ENCODE measurements at places on chromosomes 1 and 21. TPM values are rescaled to one million over a fixed set of nuclear protein-coding genes. Genes with fewer than 3 reads are reported as not detected.

DNA sequence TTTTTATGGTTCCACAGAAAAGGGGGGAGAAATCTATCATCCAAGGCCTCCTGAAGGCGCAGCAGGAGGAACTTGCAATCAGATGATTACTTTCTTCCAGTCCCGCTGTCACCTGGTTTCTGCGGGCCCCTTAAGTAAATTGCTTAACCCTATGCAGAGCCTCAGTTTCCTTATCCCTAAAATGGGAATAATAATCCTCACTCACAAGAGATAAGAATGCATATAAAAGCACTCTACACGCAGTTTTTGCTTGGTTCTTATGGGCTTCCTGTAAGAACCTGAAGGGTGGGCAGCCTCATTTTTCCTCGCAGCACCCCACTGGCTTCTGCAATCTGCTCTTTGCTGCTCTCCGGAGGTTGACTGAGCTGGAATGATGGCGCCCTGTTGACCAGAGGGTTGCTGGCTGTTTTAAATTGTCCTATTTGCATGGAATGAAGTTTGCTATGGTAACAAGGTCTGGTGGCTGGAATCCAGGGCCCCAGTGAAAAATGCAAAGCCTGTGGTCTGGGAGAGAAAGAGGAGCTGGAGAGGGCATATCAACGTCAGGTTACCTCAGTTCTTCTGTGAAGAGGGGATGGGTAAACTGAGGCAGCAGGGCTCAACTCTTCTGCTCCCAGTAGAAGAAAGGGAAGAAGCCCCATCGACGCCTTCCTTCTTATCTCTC lies 1.0 kb upstream of the KAZN start:
- DNase-seq, result peak; percentile 78

- no peak for DNase-seq
These were observed 12.9 kb upstream of the SMAP2 start for GRCh38 chr1:40360631-40361030.

GRCh38 chr1:114236517-114236916 lies 82.8 kb upstream of the SYT6 start:
- no peak for DNase-seq

Gene GPR52
- 2.6 TPM for total RNA-seq

Gene FCRL5
- 1.7 TPM for total RNA-seq

Gene ITGB2
- 246 TPM for total RNA-seq

DNA sequence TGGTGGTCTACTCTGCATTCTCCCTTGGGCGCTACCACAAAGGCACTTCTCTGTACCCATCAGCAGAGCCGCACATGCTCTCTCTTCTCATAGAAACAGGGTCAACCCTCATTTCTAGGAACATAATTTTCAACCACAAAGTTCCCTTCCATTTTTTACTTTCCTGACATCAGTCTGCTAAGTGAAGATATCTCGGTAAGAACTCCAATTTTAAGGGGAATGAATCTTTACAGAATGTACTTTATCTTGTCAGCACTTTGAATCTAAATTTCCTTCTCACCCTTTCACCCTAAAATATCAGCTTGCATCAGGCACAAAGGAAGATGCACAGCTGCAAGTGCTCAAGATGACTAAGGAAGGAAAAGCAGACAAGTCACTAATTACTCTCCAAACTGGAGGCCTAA lies 545.9 kb downstream of the SMYD3 start:
- no peak for DNase-seq

Gene DPT
- total RNA-seq, result 9.5 TPM

GRCh38 chr1:1325288-1326074 lies 879 bp downstream of the CPTP start:
- DNase-seq, result no peak

DNA sequence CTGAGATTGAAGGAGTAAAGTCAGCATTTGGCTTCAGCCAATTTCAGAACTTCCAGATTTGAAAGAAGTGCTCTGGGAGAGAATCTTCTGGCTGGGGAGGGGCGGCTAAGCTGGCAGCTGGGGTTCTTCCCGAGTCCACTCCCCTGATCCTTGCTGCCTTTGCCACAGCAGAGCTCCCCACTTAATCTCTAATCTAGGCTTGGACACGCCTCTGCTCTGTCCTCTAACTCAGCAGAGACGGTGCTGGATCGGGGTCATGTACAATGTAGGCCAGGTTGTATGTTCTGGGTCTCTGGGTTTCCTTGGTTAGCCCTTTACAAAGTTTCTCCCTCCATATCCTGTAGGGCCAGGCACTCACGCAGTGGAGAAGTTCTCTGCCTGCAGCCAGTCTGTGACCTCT lies 10.1 kb upstream of the GSTM3 start:
- peak; percentile 4 for DNase-seq

Gene OR2L2
- total RNA-seq, result not detected

DNA sequence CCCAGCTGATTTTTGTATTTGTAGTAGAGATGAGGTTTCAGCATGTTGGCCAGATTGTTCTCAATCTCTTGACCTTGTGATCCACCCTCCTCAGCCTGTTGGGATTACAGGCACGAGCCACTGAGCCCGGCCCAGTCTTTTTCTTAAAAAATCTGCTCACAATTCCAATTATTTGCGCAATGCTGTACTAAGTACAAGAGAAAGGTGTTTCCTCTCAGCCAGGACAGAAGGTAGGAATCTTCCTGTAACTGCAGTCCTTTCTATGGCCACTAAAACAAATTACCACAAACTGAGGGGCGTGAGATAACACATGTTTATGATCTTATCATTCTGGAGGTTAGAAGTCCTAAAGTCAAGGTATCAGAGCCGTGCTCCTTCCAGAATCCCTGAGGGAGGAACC lies 6.9 kb upstream of the CBR3 start:
- no peak for DNase-seq

DNA sequence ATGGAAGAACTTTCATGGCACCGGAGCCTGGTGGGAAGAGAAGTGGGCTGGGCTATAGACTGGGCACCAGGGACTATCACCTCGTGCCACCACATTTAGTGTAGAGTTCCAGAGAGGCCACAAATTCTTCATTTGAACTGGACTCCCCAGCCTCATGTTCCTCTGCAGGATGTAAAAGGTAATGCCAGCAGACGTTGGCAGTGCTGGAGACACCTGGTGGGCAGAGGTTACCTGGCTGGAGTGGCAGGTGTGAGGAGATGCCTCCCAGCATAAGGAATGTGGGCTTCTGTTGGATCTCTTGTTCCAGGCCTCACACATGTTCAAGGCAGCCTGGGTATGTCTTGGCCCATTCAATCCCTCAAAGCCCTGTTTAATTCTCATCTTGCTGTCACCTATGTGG lies 35.2 kb downstream of the TEX35 start:
- no peak for DNase-seq

DNA sequence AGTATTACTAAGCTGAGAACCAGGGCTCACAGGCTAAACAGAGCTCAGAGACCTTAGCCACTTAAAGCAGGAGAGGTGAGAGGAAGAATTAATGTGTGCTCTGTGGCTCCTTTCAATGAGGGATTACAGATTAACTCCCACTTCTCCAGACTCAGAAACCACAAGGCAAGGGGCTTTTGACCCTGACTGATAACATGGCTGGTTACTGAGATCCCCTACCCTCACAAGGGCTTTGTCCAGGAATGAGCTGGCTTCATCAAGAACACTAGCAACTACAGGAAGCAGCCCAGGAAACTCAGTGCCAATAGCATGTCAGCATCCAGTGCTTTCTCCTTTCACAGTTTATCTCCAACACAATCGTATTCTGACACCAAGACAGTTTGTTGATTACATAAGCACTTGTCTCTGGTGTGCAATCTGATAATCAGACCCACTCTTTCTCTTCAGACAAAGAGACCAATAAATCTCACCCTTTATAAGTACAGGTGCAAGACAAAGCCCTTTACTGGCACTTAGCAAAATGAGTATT lies 38.8 kb downstream of the ERI3 start:
- peak; percentile 34 for DNase-seq

Gene ACTN2
- 6.6 TPM for total RNA-seq

DNA sequence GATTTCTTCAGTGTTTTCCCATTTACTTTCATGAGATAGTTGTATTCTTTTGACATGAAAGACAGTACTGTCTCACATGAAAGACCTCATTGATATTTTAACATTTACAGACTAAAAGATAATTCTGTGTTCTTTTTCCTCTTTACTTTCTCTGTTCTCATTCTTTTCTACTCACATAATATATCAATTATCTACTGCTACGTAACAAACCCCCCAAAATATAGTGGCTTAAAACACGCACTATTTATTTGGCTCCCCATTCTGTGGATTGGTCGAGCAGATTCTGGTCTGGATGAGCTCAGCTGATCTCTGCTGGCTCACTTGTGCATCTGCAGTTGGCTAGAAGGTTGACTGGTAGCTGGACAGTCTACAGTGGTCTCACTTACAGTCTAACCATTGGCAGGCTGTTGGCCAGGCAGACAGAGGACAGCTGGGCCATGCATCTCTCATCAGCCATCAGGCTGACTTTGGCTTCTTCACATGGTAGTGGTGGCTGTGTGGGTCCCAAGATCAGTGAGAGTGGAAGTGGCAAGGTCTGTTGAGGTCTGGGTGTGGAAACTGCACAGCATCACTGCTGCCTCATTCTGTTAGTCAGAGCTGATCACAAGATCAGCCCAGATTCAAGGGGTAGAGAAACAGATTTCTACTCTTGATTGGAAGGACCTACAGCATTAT lies 63.2 kb downstream of the MPZL1 start:
- DNase-seq, result no peak

Gene NHLH1
- total RNA-seq, result 0.09 TPM

GRCh38 chr1:228669242-228669585 lies 66.1 kb upstream of the RHOU start:
- DNase-seq, result no peak

GRCh38 chr1:236522937-236523703 lies 662 bp upstream of the LGALS8 start:
- DNase-seq, result no peak

- DNase-seq, result no peak
These were observed 55.9 kb downstream of the MACO1 start for GRCh38 chr1:25486602-25487001.

GRCh38 chr1:99551812-99552614 lies 93.9 kb upstream of the PALMD start:
- DNase-seq, result no peak

Gene SH3D21
- total RNA-seq, result 16.6 TPM

- DNase-seq, result no peak
These were observed 197.4 kb downstream of the RRAGC start for GRCh38 chr1:38662126-38662525.

- peak; percentile 37 for DNase-seq
These were observed 86.2 kb downstream of the SLC66A1 start for GRCh38 chr1:19398309-19398760.

GRCh38 chr1:65958561-65959350 lies 166.1 kb downstream of the PDE4B start:
- no peak for DNase-seq

GRCh38 chr21:28148400-28149064 lies 844.1 kb downstream of the LTN1 start:
- DNase-seq, result peak; percentile 54

Gene USH2A
- 0.11 TPM for total RNA-seq

Gene SPAG17
- 19.9 TPM for total RNA-seq

Gene ZNF697
- 22.2 TPM for total RNA-seq

GRCh38 chr1:196550731-196551130 lies 57.5 kb downstream of the KCNT2 start:
- no peak for DNase-seq

DNA sequence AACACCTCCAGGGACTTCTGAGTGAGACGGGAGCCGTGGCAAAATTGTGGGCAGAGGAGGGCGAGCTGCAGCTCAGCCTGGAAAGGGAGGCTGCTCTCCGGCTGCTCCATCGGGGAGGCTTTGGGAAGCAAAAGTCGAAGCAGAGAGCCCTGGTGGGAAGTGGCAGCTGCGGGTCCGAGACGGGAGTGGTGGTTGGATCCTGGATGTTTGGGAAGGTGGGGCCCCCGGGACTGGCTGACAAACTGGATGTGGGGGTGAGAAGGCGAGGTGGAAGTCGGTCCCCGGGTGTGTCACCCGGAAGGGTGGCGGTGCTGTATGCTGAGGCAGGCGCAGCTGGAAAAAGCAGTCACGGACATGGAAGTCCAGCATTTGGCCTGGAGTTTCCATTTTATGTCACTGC lies 52.1 kb downstream of the KCNAB2 start:
- DNase-seq, result no peak

Gene AGT
- total RNA-seq, result 3.5 TPM

- peak; percentile 63 for DNase-seq
These were observed 2.0 kb upstream of the PERM1 start for GRCh38 chr1:983798-984475.

- no peak for DNase-seq
These were observed 7.2 kb downstream of the ADPRS start for GRCh38 chr1:36095760-36096405.

Gene RGS1
- 86.6 TPM for total RNA-seq

- DNase-seq, result peak; percentile 43
These were observed 33.9 kb downstream of the SPSB1 start for GRCh38 chr1:9326596-9326995.

Gene ETV3L
- total RNA-seq, result not detected

- DNase-seq, result no peak
These were observed 26.0 kb downstream of the MACF1 start for GRCh38 chr1:39230261-39231190.

Gene TMEM82
- total RNA-seq, result not detected

DNA sequence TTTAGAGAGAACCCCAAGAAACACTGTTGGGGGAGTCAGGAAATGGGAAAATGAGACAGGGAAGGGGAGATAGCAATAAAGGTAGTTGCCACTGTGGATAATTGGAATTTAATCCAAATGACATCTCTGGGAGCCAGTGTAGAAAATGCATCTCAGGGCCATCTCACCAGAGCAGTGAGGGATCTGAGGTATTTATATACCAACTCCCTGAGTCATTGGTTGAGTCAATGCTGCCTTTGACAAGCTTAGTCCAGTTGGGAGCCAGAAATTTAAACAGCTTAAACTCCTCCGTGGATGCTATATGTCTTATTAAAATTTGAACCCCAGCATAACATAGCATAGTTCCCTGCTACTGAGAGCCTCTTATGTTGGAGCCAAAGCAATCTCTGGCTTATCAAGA lies 140.3 kb downstream of the SLC30A10 start:
- no peak for DNase-seq

Measured in lung (tissue), 17 donors.